ENCODE measurements at places on chromosomes 3 and 15.

DNA sequence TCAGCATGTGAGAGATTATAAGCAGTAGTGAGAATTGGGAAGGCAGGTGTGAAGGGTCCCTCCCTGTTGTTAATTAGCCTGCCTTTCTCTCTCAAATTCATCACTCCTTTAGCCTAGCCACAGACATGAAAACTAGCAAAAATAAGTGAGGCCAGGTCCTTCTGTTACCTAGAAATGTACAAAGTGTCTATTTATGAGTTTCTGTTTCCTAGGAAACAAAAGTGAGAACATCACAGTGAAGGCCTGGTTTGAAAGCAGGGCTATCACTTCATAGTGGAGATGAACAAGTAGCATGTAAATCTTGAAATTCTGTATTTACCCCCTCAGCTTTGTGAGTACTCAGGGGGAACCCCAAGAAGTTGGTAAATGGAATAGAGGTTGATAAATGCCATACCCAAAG is 78.2 kb upstream of the UMPS start:
- no peak for DNase-seq

DNA sequence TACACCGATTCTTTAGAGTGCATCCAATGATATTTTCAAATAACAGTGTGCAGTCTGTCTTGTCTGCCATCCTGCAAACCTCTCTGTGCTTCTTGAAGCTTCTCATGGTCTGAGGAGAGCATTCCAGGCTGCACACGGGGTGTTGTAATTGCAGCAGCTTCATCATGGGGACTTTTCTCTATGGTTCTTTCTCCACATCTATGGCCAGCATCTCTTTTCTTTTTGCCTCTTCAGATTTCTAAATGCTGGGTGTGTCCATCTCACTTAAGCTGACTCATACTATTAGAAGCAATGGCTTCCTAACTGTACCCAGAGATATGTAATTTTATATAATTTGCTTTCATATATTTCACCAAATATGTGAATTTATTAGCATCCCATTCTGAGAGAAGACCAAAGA is 63.8 kb upstream of the EPHB3 start:
- no peak for DNase-seq

- no peak for DNase-seq
Measured at GRCh38 chr15:68387381-68388143, 44.4 kb downstream of the ITGA11 start.

DNA sequence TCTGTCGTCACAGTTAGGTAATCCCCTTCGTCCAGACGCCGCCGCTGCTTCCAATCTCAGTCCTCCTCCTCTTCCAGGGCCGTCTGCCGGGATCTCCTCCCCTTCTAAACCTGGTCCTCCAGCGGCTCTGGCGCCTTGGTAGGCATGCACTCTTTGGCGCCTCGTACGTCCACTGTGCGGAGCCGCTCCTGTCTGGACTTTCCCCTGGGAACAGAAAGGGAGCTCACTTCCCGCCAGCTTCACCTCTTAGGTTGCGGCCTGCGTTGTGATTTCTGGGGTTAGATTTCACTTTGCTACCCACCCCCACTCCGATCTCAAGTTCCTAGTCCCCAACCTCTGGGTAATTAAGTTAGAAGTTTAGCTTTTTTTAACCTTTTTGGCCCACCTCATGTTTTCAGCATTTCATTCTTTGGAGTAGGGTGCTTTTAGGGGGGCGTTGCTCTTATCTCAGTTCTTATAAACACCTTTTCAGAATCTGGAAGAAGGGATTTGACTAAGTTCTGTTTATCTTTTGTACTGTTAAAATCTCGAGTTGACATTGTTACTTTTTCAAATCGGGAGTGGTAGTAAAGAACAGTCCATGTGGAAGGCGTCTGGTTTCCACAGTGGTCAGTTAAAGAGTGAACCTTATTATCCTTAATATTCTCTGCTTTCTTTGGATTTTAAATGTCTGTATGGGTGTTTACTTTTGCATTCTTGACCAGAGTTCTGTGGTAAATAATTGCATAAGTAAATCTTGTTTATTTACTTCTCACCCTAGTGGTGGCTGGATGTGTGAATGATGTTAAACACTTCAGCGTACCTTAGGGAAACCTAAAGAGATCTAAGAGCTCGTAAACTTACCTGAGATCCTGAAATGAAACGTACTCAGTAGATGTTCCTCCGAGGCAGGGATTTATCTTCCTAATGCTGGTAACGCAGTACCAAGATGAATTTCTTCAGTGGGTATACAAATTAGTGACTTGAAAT is 611 bp downstream of the CTDSPL2 start:
- DNase-seq = no peak

- no peak for DNase-seq
Measured at GRCh38 chr15:49989498-49989897, 129.5 kb downstream of the ATP8B4 start.

GRCh38 chr15:78210349-78210717 is 24.0 kb downstream of the ACSBG1 start:
- no peak for DNase-seq

GRCh38 chr3:140292684-140293083 is 357.7 kb downstream of the CLSTN2 start:
- DNase-seq = no peak

DNA sequence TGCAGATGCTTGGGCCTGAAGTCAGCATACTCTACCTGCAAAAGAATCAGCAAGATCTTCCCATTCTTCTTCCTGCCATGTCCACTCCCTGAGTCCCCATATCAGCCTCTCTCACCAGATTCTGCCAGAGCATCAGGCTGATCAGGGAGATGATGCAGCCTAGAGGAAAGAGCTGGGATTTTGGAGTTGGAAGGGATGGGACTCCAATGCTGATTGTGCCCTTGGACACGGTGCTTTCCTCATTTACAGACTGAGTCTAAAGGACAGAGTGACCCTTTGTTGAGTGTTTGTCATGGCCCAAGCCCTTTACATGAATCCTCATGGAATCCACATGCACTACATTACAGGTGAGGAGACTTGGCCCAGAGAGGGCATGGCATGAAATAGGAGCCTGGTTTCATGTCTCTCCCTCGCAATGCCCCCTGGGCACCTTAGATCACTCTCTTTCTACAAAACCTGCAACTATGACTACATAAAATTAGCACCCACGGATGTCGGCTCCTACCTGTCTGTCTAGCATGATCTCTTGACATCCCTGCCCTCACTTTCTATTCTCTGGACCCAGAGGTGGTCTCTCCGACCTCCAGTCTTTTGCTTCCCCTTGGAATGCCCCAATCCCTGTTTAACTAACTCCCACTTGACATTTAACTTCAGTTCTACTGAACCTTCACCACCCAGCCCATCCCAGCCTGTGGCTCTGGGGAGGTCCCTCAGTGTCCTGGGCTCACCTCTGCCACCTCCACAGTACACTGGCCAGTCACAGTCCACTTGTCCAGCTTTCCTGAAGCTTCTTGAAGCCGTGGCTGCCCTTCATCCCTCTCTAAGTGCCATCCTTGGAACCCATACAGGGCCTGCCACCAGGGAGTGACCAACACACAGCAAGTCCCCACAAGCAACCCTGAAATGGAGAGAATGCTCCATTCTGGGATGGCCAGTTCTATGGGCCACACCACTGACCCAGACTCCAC is 173.5 kb downstream of the ABHD5 start:
- DNase-seq = no peak

GRCh38 chr3:123036352-123037014 is 8.9 kb upstream of the SEMA5B start:
- DNase-seq = no peak

- no peak for DNase-seq
Measured at GRCh38 chr3:190064659-190065058, 56.0 kb downstream of the P3H2 start.

- no peak for DNase-seq
Measured at GRCh38 chr15:83928392-83928734, 274.4 kb downstream of the ADAMTSL3 start.

DNA sequence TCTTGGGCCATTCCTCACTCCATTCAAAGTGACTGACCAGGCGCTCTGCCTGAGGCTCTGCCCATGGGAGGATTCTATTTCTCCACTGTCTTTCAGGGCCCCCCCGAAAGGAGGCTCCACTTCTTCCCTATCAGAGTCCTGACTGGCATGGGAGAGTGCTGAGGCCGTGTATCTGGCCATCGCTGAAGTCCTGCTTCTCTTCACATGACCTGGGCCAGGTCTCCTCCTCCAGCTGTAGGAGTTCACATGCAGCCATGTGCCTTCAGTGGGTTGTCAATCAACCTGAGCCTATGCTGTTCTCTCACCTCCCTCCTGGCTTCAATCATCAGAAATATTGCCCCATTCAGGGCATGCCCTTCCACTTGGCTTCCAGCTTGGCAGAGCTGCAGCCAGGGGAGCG is 12.8 kb upstream of the APBA2 start:
- no peak for DNase-seq

DNA sequence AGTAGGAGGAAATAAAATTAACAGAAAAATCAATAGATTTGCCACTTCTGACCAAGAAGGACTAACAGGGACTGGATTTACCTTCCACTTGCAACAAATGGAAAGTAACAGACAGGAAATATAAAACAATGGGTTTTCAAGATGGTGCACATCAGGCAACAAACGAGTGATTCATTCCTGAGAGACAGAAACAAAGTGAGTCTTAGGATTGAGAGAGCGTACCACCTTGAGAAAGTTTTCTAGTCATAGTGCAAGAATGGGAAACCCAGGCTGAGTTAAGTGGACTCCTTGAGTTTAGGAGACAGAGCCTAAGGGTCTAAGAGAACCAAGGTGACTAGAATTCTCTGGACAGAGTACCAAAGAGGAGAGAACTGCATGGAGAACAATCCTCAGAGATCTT is 101.7 kb downstream of the PPP2R3A start:
- DNase-seq = no peak

- DNase-seq = no peak
Measured at GRCh38 chr3:112871735-112872134, 25.1 kb upstream of the CD200R1L start.

DNA sequence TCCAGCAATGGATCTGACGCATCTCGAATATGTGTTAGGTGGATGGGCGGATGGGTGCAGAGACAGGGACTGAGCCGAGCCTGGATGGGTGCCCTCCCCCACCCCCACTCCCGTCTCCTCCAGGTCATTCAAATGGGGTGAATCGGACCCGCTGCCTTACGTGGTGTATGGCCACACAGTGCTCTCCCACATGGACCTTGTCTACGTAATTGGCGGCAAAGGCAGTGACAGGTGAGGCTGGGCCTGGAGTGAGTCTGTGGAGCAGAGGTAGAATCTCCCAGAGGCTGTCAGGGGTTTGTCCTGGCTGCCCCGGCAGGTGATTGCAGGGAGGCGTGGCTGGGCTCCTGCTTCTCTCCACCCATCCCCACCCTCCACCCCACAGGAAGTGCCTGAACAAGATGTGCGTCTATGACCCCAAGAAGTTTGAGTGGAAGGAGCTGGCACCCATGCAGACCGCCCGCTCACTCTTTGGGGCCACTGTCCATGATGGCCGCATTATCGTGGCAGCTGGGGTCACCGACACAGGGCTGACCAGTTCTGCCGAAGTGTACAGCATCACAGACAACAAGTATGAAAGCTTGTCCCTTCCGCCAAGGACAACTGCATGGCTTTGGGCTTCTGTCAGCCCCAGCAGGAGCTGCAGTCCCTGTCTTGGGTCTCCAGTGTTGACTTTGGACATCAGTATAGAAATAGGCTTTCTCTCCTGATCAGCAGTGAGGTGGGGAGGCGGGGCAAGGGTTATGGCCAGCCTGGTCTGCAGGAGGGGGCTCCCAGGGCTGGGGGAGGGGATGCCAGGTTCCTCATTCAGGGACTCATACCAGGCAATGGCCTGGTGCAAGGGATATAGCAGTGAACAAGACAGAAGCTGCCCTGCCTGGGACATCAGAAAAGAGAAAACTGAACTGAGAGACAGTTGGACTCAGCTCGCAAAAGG is 3.4 kb downstream of the KLHL40 start:
- DNase-seq = no peak

- DNase-seq = no peak
Measured at GRCh38 chr15:82597815-82598214, 49.3 kb downstream of the CPEB1 start.

DNA sequence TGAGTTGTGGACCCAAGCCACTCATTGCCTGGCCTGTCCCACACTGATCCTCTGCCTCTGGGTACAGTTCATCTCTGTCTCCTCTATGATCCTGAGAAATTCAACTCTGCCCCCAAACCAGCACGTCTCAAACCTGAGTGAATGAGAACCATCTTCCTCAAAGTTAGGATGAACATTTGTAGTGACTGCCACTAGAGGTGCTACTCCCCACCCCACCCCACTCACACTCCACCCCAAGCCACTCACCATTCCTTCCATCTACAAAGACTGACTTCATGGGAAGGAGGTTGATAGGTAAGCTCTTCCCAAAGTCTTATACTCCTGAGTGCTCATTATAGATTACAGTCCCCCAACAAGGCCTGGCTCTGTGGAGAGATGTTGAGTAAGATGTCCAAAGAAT is 43.8 kb downstream of the NEK10 start:
- DNase-seq = no peak

DNA sequence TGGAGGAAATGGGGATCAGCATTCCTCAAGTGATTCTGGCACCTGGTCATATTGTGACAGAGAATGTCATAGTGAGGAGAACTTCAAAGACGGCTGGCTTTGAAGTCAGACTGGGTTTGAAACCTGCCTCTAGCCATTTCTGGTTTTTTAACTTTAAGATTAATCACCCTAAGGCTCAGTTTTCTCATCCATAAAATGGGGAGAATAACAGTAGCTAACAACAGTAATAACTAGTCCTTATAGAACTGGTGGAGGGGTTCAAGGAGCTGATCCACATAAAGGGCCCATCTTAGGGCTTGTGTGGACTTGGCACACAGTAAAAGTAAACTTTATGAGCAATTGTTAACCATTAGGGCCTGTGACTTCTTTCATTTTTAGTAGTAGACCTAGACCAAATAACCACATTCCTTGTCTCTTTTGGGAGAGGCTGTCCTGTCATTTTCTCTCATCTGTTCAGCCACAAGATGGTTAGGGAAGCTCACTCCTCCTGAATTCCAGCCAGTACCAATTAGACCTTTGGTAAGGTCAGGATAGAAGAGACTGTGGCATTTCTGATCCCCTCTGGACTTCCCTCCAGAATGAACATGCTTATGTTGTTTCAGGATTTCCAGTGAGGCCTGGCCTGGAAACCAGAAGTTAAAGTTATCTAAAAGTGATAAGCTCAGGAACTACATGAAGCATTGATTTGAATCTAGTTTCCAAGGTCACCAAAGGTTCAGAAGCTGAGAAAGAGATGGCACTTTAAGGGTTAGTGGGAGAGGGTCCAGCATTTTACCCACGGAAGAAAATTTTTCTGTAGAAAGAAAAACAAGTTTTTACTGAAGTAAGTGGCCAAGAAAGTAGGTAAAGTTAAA is 159.3 kb upstream of the DPH6 start:
- DNase-seq = no peak

- DNase-seq = no peak
Measured at GRCh38 chr15:60809375-60809774, 330.4 kb upstream of the ICE2 start.

DNA sequence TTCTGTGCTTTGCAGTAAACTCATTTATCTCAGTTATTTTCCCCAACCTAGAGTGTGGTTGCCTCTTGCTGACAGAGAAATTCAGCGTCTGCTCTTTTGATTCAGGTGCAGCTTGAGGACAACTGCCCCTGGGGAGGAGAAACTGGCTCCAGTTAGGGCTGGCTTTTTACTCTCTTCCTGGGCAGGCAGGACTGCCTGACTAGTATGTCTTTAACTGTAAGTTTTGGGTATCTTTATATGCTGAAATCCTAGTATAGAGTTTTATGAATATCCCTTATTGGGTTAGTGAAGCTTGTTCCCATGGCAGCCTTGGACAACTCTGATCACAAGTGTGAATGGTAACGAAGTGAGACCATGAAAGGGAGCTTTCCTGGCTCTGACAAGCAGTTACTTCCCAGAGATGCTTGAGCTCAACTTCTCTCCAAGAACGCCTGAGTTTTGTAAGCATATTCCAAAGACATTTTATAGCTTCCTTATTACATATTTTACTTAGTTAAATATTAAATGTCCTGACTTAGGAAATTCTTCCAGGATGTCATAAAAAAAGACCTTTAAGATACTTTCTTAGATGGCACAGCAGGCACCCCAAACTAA is 27.1 kb downstream of the CCNB2 start:
- no peak for DNase-seq

Measured in T-helper 17 cell (primary cell).